Activated CD4-positive, CD25-positive, alpha-beta regulatory T cell treated with anti-CD3 and anti-CD28 coated beads, Interleukin-2, amount 50 U/mL, for 24 hours (primary cell): ENCODE measurements at places on chromosomes 6 and 20.

DNA sequence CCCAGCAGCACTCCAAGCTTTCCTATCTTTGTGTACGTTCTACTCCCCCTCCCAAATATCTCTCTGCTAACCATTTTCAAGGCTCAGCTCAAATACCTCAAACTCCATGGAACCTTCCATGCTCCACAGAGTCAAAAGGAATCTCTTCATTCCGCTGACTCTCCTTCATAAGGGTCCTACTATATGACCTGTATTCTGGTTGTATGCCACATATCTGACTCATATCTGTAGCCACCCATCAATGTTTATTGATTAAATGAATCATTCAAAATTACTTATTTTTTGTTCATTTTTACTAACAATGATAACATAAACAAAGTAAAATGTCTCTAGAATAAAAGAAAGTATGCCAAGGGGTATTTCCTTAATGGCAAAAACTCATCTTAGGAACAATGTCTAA is 123.2 kb downstream of the ARHGAP18 start:
- ATAC-seq, result no peak

DNA sequence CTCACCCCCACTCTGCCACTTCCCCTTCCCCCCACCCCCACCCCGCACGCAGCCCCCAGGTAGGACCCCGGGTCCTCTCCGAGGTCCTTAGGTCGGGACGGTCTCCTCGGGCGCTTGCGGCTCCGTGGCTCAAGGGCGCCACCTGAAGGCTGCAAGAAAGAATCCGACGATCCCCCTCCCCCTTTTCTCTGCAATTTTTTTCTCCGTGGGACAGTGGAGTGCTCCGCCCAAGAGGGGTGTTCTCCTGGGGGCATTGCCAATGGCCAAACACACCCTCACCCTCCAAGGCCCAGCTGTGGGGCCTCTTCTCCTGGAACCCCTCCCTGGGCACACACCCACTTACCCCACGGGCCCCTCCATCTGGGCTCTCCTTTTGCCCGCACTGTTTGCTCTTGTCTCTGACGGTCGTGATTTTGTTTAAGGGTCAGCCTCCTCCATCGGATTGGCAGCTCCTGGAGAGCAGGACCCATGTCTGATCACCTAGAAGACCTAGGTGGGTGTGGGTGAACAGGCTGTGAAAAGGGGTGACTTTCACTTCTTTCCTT is 1.1 kb upstream of the TMEM74B start:
- ATAC-seq, result peak; percentile 33

DNA sequence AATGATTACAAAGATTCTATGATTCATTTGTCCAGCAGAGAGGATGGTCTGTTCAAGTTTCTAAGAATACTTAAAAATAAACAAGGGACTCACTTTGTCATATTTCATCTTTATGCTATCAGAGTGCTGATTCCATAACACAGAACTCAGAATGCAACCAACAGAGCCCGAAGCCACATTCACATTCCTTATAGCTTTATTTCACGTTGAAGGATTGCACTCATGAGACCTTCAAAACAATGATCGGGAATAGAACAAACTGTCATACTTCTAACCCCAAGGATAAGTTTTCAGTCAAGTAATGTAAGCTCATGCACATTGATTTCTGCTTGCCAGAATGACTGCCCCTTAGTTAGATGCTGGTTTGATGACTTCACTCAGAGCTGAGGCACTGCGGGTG is 25.2 kb downstream of the FNDC1 start:
- ATAC-seq, result no peak

- ATAC-seq, result no peak
Measured at GRCh38 chr6:136471372-136471771, 78.8 kb downstream of the MAP7 start.

DNA sequence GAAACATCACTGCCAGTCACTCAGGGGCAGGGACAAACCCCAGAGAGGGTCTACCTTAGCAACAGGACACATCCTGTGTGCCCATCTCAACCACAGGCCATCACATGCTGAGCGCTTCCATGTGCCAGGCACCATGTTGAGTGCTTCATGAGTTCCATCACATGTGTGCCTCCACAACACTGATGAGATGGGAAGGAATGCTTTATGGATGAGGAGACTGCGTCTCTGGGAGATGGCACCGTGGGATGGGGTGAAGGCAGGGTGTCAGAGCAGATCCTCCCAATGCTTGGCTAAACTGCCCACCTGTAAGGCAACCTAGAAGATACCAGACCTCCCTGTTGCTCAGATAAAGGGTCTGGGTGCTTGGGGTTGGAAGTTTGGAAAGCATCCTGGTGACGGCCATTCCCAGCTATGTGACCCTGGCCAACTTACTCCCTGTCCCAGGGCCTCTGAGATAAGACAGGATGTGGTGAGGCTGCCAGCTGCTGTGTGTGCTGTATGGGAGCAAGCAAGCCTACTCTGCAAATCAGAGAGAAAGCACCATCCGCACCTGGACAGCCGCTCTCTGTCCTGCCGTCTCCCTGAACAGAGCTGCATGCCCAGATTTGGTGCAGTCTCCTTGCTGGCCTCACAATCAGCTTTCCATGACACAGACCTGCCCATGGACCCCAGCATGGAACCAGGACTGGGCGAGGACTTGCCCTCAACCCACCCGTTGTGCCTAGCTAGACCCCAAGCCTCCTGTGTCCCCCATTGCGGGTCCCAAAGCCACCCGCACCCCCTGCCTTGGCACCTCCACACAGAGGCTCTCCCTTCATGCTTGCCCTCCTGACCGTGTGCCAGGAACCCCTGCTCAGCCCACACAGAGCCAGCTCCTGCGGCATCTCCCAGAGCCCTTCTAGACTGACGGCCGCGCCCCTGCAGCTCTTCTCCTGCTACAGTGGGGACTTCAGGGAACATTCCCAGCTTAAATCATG is 143.7 kb downstream of the SYNDIG1 start:
- no peak for ATAC-seq

- no peak for ATAC-seq
Measured at GRCh38 chr20:41232973-41233926, 84.3 kb downstream of the ZHX3 start.

GRCh38 chr6:23940466-23940865 is 185.5 kb upstream of the NRSN1 start:
- ATAC-seq, result no peak

DNA sequence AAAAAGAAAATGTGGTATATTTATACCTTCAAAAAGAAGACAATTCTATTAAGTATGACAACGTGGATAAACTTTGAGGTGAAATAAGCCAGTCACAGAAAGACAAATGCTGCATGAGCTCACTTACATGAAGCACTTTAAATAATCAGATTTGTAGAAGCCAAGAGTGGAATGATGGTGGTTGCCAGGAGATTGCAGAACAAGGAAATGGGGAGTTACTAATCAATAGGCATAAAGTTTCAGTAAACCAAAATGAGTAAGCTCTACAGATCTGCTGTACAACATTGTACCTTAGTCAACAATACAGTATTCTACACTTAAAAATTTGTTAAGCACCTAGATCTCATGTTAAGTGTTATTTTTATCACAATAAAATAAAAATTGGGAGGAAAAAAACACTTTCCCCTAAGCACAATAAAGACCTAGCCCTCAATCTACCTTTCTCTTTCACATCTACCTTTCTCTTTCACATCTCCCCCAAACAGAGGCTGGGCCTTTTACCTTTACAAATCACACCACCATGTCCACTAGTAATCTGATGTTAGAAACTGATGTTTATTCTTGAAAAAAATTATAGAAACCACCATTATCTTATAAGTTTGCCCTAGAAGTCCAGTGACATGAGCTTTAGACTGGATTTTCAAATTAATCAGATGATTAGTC is 73.9 kb downstream of the PKIB start:
- ATAC-seq, result no peak

DNA sequence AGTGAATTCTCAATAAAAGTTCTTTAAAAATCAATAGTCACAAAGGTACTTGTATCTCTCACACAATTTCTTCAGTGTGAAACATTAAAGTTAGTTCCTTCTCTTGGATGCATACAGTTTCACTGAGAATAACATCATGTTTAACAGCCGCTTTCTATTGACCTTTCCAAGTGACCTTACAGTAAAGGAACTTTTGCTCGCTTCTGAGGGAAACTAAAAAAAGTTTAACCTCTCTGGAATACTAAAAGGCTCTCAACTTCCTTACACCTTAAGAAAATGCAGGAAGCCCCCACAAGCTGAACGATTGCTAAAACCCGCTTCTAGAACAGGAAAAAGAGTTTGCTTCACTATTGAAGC is 1.3 kb downstream of the RRAGD start:
- ATAC-seq, result no peak
